ENCODE measurements at places on chromosomes 3 and 15.

DNA sequence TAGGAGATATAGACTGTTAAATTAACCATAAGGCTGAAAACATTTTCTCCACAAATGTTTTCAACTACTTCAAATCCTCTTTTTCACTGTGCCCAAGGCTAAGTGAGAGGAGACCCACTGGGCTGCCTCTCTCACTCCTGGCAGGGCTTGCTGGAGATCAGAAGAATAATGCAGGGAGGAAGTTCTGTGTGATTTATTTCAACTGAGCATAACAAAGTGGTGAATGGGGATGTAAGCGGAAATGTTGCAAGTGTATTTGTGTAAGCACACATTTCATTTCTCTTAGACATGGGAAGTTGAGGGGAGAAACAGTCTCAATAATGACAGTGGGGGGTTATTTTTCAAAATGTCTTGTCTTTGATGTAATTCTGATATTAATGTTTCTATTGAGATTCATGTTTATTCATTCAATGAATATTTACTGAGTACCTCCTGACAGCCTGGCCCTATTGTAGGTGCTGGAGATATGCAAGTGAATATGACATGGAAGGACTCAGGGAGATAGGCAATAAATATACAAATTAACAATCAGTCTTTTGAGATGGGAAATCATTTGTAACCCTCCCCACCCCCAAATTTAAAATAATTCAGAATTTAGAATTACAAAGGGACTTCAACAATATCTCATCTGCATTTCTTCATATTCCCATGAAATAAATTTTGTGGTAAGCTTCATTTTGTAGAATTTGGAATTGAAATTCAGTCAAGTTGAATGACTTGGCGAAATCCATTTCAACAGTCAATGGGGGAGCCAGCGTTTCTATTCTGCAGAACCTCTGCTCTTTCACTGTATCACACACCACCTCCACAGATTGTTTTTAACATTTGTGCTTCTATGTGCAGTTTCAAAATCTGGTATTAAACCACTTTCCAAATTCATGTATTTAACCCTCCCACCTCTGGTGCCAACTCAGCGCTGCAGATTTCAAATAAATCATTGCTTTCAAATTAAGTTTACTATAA, 247.2 kb downstream of the SLC9A9 start:
- DNase-seq: no peak

DNA sequence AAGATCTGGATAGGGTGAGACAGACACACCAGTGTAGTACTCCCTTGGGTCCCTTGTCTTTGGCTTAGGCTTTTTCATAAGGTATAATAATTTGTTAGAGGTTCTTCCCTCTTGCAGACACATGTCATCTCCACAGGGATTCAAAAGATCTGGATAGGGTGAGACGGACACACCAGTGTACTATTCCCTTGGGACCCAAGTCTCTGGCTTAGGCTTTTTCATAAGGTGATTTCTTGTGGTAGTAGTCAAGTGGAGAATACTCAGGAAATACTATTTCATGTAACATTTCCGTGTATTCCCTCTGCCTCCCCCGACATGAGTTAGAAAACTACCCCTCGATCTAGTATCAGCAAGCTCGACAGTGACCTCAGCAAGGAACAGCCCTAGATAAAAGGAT, 954 bp upstream of the MAPKBP1 start:
- no peak for DNase-seq

- DNase-seq: no peak
Measured at GRCh38 chr3:175606650-175607318, 747.6 kb downstream of the NAALADL2 start.

DNA sequence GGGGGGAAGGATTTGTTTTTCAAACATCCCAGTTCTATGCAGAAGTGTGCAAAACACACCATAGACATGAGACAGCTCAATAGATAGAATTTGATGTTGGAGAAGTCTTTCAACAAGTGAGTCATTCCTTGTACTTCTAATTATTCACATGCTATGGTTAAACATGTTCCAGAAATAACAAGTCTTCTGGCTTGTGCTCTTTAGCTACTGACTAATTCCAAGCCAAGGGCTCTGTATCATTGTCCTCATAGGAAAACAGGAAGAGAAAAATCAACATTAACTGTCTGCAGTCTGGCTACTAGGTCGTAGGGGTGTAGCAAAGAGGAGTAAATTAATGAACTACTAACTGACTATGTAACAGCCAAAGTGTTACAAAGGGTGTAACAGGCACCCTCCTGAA, 25.8 kb downstream of the LDHAL6B start:
- no peak for DNase-seq

- DNase-seq: no peak
Measured at GRCh38 chr3:160400702-160401150, 1.3 kb downstream of the SMC4 start.

- no peak for DNase-seq
Measured at GRCh38 chr3:107065094-107065861, 312.0 kb upstream of the CCDC54 start.

GRCh38 chr3:111071257-111072030, at the start of gene NECTIN3:
Gene NECTIN3 (plus strand): TSS chr3:111071816. CDS start chr3:111072018, 202 bp downstream.
- DNase-seq: peak; percentile 73

DNA sequence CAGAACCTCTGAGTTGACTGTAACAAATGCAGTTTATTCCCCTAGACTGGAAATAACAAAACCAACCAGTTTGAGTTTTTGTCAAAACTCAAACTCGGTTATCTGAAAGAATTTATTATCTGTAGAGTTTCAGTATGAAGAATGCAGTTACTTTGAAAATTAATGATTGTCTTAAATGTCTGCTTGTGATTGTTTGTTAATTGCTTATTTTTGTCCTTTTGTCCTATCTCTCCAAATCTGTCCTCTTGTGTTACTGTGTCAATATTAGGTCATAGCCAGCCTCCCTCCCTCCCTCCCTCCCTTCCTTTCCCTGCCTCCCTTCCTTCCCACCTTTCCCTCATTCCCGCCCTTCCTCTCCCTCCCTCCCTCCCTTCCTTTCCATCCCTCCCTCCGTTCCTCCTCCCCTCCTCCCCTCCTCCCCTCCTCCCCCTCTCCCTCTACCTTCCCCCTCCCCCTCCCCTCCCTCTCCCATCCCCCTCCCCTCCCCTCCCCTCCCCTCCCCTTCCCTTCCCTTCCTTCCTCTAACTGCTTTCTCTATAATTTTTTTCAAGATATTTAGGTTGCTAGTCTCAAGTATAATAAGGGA, 153.5 kb downstream of the FNDC3B start:
- DNase-seq: no peak

DNA sequence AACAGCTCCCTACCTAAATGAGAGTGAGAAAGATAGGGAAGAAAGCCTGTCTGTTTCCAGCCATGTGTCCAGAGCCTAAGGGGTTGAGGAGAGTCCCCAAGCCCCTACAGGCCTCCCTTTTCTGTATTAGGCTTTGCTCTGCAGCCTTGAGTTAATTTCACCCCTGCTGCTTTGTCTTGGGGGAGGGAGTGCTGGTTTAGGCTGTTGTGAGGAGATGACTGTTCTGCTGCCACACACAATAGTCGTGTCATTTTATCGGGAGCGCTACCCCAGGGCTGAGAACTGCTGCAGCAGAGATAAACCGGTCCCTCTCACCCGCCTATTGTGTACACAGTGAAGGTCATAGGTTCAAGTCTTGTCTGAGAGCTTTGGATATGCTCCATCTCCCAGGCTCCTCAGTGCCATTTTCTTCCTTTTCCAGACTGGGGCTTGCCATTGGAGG, 1.4 kb downstream of the ZNF609 start:
- no peak for DNase-seq

- DNase-seq: peak; percentile 8
Measured at GRCh38 chr3:9397906-9398699, 688 bp downstream of the SETD5 start.

DNA sequence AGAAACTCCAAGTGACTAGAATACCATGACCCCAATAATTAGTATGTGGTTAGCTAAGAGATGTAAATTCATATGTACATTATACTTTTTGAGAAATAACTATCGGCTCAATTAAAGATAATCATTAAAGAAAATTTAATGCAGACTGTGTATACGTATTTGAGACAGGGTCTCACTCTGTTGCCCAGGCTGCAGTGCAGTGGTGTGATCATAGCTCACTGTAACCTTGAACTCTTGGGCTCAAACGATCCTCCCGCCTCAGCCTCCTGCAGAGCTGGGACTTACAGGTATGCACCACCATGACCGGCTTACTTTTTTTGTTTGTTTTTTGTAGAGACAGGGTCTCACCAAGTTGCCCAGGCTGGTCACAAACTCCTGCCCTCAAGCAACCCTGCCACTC, 8.7 kb upstream of the CSTA start:
- no peak for DNase-seq

DNA sequence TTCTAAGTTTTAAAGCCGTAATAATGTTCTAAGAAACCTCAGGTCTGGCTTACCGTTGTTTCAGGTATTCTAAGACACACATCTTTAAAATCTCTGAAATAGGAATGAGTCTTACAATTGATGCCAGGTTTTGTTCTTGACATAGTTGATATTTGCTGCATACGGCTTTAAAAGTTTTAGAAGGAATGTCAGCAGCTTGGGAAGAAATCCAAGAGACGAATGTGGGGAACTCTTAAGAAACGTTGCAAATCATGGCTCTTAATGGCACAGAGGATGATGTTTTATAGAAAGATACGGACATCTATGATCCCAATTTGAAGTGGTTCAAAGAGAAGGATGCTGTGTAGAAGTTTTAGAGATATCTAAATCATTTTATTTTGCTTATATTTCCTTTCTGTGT, 11.5 kb downstream of the NUDT16 start:
- DNase-seq: no peak

DNA sequence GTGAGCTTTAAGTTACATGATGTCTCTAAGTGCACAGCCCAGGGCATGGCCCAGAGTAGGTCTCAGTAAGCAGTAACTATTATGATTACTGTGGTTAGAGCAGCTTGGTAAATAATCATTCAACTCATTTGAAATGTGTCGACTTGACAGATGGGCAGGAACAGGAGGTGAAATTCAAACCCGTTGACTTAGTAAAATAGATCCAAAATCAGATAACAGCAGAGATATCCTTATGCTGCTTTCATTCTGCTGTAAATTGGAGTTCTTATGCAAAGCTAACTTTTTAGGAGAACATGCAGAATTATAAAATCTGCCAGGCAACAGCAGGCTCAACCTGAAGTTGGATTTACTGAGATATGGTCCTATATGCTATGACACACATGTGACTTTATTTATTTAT, 118.7 kb upstream of the KLHL25 start:
- no peak for DNase-seq

DNA sequence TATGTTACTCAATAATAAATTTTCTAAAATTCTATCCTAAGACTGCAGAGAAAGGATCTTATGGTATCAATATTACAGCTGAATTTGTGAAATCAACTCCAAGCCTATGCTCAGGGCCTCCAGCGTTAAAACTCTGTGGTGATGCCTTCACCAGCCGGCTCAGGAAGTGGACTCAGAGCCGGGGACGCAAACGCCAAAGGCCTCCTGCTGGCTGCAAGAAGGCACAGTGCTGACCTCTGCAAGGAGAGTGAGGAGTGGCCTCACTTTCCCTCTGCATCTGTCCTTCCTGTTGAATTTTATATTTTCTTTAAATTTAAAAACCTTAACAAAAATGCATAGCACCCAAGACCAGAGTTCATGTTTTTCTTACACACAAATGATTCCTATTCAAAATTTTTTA, 48.5 kb downstream of the HERC2 start:
- no peak for DNase-seq

DNA sequence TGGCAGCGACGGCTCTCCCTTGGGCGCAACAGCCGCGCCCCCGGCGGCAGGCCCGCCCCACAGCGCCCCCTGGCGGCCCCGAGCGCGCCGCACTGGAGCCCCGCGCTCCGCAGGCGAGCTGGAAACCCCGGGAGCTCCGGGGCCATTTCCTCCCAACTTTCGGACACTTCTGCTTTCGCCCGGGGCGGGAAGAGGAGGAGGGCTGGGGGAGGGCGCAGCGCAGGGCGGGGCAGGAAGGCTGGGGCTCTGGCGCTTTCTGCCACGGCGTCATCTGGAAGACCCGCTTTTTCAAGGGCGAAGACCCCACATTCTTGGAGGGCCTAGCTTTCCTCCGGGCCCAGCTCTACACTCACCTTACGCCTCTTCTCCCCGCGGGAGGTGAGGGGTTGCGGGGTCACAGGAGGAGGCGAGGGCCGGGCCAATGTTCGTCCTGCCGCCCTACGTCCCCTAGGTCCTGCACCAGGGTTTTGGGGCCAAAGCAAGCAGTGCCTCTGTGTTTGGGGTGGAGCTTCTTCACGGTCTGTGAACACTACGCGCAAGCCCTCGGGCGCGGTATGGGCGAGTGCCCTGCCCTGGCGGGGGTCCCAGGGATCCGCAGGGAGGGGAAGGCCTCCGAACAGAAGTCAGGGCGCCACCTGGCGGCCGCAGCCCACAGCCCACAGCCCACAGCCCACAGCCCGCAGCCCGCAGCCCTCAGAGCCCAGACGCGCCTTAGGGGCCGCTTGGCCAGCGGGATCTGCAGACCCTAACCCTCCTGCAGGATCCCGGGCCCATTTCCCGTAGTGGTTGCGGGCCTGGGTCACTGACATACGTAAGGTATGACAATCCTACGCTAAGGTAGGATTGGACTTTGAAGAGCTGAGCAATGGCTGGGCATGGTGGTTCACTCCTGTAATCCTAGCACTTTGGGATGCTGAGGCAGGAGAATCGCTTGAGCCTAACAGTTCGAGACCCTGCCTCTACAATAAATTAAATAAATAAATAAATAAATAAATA, 31.1 kb downstream of the FOXL2 start:
- DNase-seq: peak; percentile 75

GRCh38 chr3:101151286-101151913, 158.2 kb upstream of the ABI3BP start:
- no peak for DNase-seq

DNA sequence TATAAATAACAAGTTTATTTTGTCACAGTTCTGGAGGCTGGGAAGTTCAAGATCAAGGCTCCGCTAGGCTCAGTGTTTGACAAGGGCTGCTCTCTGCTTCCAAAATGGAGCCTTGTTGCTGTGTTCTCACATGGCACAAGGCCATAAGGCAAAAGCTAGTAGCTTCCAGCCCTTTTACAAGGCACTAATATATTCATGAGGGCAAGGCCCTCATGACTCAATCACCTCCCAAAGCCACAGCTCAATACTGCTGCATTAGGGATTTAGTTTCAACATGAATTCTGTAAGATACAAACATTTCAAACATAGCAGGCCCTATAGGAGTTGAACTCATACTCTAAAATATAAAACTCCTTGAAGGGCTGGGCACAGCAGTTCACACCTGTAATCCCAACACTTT, 30.2 kb downstream of the ZBTB11 start:
- no peak for DNase-seq

- DNase-seq: peak; percentile 64
Measured at GRCh38 chr3:52253314-52254304, 8.1 kb downstream of the PPM1M start.

GRCh38 chr15:61936528-61937195, 123.6 kb downstream of the VPS13C start:
- DNase-seq: no peak

GRCh38 chr3:130737622-130738021, 9.0 kb downstream of the PIK3R4 start:
- DNase-seq: no peak

- no peak for DNase-seq
Measured at GRCh38 chr15:97482521-97482920, 478.0 kb upstream of the ARRDC4 start.

DNA sequence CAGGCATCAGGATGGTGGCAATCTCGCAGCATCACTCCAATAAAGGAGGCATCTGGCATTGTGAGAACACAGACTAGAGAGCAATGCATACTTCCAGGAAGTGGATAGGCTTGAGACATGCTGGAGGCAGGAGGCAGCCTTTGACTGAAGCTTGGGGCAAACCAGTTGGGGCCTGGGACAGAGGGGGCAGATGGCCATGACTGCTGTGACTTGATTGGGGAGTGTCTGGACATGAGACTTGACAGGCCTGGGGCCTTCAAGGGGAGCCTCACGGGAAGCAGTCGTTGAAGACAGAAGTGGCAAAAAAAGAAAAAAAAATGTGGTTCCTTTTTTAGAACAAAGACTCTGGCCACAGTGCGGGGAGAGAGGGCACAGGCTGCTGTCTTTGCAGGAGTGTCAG, 44.7 kb upstream of the CHRNA7 start:
- no peak for DNase-seq

Measured in stimulated activated CD4-positive, alpha-beta T cell treated with anti-CD3 and anti-CD28 coated beads, Interleukin-1b, Interleukin-23, amount 100 ng/mL, for 4 hours (primary cell).